Right renal pelvis (tissue), 4 donors: ENCODE measurements at places on chromosomes 7 and 10. TPM values are rescaled to one million over a fixed set of nuclear protein-coding genes. Genes with fewer than 3 reads are reported as not detected.

DNA sequence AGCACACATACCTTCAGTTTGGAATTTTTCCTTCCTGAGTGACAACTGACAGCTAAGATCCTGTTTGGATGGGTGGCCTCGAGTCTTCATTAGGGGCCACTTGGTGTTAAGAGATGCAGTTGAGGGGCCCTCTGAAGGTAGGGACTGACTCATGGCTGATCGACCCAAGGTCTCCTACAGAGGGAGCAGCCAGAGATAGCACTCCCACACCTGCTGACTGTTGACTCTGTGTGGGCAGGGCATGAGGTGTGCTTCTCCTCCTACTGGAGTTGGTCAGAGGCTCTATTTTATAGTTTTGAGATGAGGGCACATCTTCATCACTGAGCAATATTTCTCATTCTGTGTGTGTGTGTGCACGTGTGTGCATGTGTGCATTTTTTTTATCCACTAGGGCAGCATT is 378.8 kb upstream of the PODXL start:
- DNase-seq: no peak

- no peak for DNase-seq
Observed at GRCh38 chr10:19654576-19654975, 161.7 kb upstream of the PLXDC2 start.

DNA sequence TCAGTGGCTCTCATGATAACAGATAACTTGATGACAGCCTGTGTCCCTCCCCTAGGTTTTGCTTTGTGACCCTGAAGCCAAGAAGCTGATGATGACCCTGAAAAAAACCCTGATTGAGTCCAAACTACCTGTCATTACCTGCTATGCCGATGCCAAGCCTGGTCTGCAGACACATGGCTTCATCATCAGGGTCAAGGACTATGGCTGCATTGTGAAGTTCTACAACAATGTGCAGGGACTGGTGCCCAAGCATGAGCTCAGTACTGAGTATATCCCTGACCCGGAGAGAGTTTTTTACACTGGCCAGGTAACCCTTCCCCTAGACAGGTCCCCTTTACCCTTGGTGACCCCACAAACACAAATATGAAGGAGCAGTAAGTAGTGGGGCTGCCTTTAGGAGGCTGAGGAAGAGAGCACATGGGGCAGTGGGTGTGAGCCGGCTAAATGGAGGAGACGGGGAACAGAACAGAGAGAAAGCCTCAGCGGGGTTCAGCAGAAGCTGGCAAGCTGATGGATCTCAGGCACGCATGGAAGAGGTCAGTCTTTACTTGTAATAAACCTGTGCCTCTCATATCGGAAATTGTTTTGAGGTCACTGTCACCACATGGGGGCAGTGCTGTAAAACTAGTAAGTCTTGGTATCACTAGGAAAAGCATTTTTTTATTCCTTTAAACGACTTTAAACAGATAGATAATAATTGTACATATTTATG is 20.2 kb downstream of the PDCD11 start:
- DNase-seq: peak; percentile 53

DNA sequence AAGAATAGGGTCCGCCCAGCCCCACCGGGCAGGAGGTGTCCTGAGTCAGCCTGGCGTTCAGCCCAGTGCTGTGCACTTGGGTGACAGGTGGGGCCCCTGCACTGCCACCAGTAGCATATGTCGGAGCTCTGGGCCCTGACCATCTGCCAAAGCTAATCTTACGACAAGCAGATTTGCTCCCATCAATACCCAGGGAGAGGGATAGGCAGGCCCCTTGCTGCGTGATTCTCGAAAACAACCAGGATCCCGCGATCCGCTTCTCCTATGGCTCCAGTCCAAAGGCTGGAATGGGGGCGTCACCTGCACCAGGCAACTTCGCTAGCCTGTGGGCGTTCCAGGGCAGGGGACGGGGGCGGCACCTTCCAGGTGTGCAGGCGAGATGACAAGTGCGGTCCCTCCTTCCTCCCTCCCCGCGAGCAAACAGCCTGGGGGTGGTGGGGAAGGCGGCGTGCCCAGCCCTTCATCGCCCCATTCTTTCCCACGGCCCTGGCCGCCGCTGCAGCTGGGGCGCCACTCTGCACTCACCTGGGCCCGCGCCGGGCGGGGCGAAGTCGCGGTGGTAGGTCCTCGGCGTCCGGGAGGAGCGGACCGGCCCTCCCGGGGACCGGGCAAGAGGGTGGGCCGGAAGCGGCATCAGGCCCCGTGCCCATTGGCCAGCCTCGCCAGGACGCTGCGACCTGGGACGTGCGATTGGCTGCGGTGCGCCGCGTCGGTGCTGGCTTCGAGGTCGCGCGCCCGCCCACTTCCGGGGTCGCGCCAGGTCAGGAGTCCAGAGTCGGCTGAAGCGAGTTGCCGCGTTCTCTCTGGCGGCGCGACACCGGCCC is at the start of gene TECPR1:
TSS of gene TECPR1 (minus strand) at position 632 of the 824 bp plus-strand sequence. CDS start 6,086 bp downstream, outside the sequence.
- peak; percentile 84 for DNase-seq

Gene SFTPA1
- polyA plus RNA-seq: 0.14 TPM

Gene ARMS2
- 0.21 TPM for polyA plus RNA-seq
